ENCODE measurements at places on chromosomes 3 and 15.

DNA sequence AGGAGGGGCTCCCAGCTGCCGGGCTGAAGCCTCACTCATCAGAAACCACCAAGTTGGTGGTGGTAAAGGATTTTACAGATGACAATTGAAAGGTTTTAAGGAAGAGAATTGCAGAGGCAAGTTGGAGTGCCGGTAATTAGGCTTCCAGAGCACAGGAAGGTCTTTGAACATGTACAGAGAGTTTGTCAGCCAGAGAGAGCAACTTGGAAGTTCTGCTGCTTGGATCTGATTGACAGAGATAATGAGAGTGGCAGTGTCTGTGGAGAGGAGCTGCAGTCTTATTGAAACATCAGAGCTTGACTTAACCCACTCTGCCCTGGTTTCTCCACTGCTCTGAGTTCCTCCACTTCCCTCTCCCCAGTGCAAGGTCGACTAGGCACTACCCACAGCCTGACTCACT is 448.6 kb downstream of the EPHB1 start:
- H3K36me3 ChIP-seq: no peaks in the 10 kb centered on the region
- H3K4me3 ChIP-seq: no peak overlapping the region
- no peak overlapping the region for H3K27ac ChIP-seq

DNA sequence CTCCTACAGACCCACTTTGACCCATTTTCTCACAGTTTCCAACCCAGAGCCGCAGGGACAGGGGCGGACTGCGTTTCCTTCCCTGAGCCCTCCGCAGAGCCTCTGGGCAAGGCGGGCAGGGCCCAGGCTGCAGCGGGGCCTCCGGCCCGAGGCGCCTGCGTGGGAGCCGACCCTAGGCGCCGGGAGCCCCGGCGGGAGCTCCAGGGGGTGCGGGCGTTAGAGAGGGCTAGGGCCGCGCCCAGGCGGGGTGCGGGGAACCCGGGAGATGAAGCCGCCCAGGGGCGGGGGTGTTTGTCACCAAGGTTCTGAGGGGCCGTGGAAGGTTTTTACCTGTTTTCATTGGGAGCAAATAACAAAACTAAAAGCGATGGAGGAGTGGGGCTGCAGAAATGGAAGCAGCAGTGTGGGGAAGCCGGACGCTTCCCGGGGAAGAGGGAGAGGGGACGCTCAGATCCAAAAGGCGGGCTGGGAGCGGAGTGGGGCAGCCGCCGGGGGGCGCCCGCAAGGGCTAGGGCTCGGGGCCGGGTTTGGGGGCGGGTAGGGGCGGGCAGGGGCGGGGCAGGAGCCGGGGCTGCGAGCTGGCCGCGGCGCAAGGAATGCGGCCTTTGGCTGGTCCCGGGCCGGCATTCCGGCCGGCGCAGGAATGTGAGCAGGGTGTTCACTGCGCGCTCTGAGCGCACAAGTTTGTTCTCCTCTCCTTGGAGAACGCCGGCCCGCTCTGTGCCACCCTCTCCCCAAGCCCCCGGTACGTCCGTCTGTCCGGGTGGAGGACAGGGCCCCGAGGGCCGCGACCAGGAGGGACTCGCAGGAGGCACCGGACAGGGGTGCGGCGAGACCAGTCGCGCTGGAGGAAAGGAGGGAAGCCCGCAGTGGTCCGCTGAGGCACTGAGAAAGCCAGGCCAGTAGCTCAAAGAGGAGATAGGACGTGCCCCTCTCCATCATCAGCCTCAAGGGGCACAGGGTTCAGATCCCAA is 61.1 kb downstream of the AMOTL2 start:
- no peaks in the 10 kb centered on the region for H3K36me3 ChIP-seq
- no peaks in the 10 kb centered on the region for H3K27me3 ChIP-seq
- H3K4me1 ChIP-seq: peaks cover 16% of the 10 kb centered on the region
- peak overlapping the region; percentile 40 for H3K4me3 ChIP-seq
- peak; percentile 81 for DNase-seq

DNA sequence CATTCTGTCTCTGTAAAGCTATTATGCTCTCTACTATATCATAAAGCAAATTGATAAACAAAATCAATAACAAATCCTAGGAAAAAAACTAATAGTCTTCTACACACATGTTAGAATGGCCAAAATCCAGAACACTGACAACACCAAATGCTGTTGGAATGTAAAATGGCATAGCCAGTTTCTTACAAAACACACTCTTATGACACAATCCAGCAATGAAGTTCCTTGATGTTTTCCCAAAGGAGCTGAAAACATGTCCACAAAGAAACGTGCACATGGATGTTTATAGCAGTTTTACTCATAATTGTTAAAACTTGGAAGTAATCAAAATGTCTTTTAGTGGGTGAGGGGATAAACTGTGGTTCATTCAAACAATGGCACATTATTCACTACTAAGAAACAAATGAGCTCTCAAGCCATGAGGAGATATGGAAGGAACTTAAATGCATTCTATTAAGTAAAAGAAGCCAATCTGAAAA is 32.7 kb downstream of the CADM2 start:
- no peak for DNase-seq
- no peaks in the 10 kb centered on the region for H3K4me1 ChIP-seq
- H3K4me3 ChIP-seq: no peak overlapping the region
- H3K27ac ChIP-seq: no peak overlapping the region
- H3K27me3 ChIP-seq: no peaks in the 10 kb centered on the region

- H3K4me1 ChIP-seq: no peaks in the 10 kb centered on the region
- DNase-seq: no peak
- H3K4me3 ChIP-seq: no peak overlapping the region
- no peak overlapping the region for H3K27ac ChIP-seq
- no peaks in the 10 kb centered on the region for H3K36me3 ChIP-seq
- no peaks in the 10 kb centered on the region for H3K27me3 ChIP-seq
These were observed 666.6 kb upstream of the UBE2E2 start for GRCh38 chr3:22536541-22536940.

DNA sequence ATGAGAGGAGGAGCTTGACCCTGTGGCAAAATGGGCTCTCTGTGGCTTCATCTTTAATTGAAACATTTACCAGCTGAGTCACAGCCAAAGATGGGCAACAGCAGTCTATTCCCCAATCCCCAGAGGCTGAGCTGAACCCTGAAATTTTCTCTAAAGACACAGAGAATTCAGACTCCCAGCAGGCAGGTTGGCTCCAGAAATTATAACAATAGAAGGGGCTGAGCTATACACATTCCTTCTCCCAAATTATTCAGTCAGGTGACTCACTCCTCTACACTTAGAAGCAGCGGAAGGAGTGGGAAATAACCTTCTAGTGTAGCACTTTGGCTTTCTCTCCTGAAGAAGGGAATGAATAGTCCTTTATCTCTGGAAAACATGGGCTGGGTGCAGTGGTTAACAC is 264.3 kb upstream of the ARHGEF26 start:
- H3K4me1 ChIP-seq: no peaks in the 10 kb centered on the region
- no peak overlapping the region for H3K4me3 ChIP-seq
- no peak overlapping the region for H3K27ac ChIP-seq
- H3K36me3 ChIP-seq: no peaks in the 10 kb centered on the region
- H3K27me3 ChIP-seq: no peaks in the 10 kb centered on the region
- no peak for DNase-seq

Data from uterus (tissue), 4 donors.